ENCODE measurements at places on chromosomes 3 and 15. TPM values are rescaled to one million over a fixed set of nuclear protein-coding genes. Genes with fewer than 3 reads are reported as not detected.

The P2RY13 gene
- total RNA-seq, result 0.76 TPM

GRCh38 chr3:25483456-25483855, 55.4 kb downstream of the RARB start:
- no peak for DNase-seq

GRCh38 chr3:152151216-152151876, 117.4 kb upstream of the MBNL1 start:
- DNase-seq, result no peak

The CKMT1A gene
- 33.4 TPM for total RNA-seq

- DNase-seq, result no peak
These were observed 59.2 kb upstream of the THSD4 start for GRCh38 chr15:71056111-71056510.

- no peak for DNase-seq
These were observed 397.7 kb downstream of the GAP43 start for GRCh38 chr3:116020989-116021388.

- DNase-seq, result no peak
These were observed 320.6 kb downstream of the ARRDC4 start for GRCh38 chr15:98281130-98281529.
